Muscle of leg (tissue), 16 donors: ENCODE measurements at places on chromosomes 16 and 17.

DNA sequence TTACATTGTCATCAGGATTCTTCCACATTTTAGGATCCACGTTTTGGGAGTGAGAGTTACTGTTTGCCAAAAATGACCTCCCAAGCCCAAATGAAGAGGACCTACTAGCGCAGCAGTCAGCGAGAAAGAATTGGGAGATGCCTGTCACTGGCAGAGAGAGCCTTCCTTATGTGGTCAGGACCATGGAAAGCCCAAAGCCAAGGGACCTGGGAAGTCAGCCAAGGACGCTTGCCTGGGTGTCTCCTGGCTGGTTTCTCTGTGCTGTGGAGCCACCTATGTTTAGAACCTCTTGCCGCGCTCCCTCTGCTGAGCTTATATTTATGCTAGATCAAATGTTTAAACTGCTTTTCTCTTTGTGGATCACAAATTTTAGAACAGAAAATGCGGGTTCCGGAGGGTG lies 24.9 kb upstream of the RHBDL3 start:
- DNase-seq = peak; percentile 17

DNA sequence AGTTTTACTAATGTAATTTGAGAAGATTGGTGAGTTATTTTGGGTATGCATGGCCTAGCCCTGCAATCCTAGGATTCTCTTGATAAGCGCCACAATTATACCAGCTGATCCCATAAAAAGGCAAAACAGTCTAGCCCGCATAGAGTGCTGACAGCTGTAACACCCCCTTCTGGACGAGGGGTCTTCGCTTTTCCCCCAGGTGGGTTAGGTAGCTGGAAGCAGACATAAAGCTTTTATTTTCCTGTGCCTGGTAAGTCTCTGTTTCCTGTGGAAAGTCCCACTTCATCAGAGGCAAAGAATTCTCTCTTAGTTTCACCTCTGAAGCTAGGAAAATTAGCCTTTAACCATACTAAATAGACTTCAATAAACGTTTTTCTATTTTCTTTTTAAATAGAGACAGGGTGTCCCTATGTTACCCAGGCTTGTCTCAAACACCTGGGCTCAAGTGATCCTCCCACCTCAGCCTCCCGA lies 108.3 kb downstream of the YPEL2 start:
- DNase-seq = no peak

GRCh38 chr17:42708588-42708987 lies 26.3 kb downstream of the CNTNAP1 start:
- DNase-seq = no peak

- DNase-seq = no peak
Observed at GRCh38 chr16:18936727-18937340, 10.6 kb upstream of the SMG1 start.

DNA sequence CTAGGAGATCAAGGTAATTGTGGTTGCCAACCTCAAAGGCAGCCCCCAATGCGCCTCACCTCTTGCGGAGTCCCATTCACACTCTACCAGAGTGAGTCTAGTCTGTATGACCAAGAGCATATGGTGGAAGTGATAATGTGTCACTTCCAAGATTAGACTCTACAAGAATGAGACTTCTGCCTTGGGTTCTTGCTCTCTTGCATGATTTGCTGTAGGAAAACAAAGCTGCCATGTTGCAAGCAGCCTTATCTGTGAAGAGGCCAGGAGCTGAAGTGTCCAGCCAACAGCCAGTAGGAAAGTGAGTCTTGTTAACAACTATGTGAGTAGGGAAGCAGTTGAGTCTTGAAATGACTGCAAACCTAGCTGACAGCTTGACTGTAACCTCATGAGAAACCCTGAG lies 3.4 kb downstream of the TERF2 start:
- no peak for DNase-seq

DNA sequence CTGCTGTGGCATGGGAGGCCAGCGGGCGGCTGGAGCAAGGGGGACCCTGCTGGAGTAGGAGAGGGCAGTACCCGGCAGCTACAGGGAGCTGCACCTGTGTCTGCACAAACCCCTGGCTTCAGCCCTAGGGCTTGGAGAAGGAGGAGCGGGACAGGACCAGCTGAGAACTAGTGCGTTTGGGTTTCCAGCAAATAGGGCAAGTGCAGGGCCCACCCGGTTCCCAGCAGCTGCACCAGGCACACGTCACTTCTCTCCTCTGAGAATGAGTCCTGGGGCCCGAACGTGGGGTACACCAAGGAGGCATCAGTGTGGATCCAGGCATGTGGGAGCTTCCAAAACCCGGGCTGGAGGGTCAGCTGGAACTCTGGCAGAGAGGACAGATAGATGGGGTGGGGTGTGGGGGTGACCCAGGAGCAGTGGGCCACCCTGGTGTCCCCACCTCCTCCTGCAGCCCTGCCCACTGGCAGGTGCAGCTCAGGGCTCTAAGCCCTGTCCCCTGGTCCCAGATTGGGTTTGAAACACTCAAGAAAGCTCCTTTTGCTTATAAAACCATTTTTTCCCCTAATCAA lies 5.6 kb downstream of the C16orf89 start:
- DNase-seq = no peak

DNA sequence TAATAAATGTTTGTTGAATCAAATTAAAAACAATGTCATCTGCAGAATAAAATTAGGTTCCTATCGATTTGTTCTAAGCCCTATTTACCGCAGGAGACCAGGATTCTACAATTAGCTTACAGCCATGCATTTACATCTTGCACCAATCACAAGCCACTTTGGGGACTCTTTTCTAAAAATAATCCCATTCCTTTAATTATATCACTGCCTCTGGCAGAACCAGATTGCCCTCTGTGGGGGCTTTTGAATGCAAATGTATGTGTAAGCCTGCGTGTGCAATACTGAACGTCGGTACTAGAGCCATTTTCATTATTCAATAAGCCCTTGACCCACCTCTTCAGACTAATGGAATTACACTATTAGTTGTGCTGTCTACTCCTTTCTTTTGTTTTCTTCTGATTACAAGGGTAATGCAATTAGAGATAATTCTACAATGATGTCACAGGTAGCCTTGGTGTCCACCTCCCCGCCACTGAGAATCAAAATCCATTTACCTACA lies 391.3 kb upstream of the XYLT1 start:
- no peak for DNase-seq

DNA sequence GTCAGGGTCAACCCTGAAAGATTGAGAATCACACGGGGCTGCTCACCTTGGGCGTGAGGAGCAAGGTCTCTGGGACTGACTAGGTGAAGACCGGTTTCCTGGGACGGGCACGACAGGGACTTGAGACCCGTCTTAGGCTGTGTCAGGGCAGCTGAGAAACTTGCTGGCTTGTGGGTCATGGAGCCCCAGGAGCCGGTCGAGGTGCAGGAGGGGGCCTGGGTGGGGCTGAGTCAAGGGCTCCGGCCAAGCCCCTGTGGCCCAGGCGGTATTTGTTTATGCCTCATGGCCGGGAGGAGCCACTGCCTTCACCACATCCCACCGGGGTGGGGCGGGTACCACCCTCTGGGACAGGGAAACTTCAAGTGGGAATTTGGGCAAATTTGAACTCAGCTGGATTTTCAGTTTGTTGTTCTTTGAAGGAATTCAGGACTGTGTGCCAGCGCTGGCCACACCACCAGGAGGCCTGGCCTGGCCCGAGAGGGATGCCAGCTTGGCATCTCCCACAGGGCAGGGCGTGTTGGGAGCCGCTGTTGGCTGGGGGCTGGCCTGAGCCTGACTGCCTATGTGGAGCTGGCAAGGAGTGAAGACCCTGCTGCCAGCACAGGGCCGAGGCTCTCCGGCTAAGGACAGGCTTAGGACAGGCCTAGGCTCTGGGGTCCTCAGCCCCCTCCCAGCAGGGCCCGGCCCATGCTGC lies 116.1 kb downstream of the METRNL start:
- DNase-seq = peak; percentile 69

DNA sequence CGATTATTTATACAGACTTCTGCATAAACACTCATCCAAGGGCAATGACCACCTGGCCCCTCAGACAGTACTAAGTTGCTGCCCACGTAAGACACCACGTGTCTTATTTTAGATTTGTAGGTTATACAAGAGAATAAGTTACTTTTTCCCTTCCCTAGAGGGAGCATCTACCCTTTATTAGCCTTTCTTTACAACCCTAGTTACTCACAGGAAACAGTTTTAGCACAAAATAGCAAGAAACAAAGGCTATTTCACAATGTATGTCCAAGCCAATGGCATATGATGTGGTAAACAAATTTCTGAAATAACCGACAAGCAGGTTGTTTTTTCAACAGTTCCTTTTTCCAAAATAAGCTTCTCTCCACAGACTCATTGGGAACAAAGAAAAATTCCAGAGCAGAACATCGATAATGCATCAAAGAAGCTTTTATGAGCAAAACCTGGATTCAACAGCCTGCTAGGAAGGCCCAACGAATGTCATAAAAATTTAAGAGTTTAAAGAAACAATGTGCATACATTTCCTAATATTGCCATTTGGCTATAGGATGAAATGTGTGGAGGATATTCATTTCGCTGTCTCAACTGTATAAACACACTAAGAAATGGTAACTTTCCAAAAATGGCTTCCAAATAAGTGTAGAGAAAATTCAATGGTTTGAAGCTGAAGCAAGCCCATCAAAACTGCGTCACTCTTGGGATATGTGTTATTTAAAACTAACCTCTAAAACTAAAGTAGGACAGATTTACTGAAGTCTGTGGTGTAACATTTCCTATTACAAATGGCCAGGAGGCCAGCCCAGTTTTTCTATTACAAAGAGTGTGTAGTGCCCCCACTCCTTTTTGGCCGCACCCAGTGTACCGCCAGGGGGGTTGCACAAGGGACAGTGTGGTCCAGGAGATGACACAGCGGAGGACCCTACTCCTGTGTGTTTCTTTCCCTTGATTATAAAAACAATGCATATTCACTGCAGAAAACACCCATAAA lies 50.4 kb upstream of the ERN1 start:
- peak; percentile 67 for DNase-seq
